K562 (cell line): ENCODE measurements at places on chromosomes 11 and 22.

DNA sequence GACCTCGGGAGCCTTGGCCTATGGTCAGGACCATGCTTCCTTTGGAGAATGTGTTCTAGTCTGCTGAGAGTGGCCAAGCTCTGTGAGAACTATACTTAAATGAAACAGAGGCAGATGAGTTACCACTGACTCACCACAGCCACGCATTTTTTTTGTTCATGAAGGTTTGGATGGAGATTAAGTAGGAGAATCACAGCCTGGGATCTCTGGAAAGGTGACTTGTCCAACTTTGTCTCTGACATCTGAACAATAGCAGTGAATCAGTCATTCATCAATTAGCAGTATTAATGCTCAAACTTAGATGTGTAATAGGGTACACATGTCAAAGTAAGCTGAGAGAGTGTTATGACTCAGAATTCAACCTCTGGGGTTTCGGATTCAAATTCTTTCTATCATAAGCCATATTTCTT is 100.7 kb upstream of the ANO3 start:
- no peak for DNase-seq

DNA sequence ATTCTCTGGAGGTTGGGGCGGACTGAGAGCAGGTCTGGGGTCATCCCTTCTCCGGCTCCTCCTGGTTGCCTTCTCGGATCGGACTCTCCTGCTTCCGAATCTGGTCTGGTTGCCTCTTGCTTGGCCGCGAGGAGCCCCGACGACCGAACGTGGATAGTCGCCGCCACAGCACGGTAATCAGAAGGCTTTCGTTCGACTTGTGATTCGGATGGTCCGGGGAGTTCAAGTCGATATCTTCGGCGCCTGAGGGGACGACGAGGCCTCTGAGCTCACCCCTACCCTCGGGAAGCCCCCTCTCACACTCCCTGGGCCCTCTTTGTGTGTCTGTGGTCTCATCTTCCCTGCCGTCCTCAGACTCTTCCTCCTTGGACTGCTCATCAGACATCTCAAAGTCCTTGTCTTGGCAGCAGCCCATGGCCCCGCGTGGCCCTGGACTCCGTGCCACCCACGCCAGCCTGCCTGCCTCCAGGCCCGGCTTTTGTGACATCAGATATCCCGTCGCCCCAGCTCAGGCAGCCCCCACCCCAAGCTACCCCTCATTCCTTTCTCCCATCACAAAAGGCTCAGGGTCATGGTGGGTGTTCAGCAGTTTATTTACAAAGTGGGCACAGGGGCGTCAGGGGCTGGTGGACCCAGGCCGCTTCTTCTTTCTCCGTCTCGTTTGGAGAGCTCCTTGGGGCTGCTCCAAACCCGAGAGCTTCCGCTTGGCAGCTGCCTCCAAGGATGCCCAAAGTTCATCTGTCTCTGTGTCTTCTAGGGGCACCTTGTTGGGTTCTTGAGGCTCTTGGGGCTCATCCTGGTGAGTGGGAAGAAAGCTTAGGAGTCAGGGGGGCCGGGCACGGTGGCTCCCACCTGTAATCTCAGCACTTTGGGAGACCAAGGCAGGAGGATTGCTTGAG is at the start of gene TEX54:
Gene TEX54 (minus strand): TSS at position 506 of the 899 bp plus-strand sequence.
- no peak for DNase-seq

DNA sequence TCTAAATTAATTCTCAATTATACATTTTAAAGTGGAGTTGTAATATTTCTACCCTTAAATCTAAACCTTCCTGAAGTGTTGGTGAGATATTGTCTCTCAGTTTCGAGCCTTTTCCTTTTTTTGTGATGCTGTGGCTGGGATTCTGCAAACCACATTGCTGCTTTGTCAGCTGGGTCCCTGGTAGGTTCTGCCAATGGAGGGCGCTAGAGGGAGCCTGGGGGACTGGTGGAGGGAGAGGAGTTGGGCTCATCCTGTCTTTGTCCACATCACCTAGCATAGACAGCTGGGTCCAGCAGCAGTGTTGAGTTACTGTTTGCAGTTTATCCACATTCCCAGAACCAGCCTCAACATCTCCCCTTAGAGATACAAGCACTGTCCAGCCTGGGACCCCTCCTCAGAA is 41.0 kb downstream of the TRAF6 start:
- DNase-seq, result peak; percentile 37

DNA sequence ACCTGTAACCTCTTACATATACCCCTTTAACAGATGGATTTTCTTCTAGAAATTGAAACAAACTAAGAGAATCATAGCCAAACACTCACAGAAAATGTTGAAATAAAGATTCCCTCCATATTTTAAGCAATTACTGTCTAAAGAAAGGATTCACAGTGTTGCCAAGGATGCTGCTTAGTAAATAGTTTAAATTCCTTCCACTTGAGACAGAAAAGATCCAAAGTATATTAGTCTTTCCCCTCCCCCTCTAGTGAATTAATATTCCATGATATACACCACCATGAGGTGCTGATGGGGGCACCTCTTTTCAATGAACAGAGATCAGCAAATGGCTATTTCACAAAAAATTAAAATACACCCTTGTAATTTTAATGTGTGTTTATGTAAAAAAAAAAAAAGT is 186.8 kb downstream of the SOX6 start:
- DNase-seq, result no peak

GRCh38 chr11:79121351-79121750 is 319.5 kb downstream of the TENM4 start:
- no peak for DNase-seq

DNA sequence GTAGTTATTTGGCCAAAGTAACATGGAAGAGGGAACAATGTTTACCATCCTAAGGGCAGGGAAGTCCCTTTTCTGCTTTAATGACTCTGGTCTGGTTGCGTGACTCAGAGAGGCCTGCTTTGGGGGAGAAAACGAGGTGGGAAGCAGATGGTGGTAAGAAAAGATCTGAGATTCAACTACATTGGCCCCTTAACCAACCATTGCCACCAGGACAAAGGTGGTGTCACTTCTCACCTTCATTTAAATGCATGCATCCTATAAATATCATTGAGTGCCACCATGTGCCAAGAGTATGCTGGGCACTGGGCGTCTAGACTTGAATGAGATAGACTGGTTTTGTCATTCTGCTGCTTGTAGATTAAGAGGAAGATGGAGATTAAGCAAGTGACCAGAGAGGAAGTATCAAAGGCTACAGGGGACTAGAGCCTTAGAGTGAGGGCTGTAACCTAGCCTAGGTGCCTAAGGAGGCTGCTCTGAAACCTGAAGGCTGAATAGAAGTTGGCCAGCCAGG is 3.6 kb upstream of the SORL1 start:
- no peak for DNase-seq

DNA sequence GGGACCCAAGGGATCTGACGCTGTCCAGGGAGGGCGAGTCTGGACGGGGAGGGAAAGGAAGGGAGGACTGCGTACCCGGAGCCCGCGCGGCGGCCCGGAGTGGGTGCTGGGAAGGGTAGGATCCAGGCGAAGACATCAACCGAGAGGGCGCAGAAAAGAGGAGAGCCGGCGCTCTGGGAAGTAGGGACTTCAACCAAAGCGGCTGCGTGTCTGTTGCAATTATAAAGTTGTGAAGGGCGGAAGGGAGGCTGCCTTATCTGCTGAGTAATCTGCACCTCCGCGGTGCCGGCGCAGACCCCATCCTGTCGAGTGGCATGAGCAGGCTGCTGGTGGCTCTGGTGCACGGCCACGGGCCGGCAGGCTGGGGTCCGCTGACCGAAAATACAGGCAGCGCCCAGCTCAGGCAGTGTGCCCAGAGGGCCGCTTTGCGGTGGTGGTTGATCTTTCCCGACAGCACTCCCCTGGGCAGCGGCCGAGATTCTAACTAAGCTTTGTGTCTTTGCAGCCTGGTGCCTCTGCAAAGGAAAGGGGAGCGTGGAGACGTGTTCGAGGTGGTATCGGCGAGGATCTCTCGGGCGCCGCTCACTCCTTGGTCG is 978 bp downstream of the C11orf87 start:
- DNase-seq, result no peak

DNA sequence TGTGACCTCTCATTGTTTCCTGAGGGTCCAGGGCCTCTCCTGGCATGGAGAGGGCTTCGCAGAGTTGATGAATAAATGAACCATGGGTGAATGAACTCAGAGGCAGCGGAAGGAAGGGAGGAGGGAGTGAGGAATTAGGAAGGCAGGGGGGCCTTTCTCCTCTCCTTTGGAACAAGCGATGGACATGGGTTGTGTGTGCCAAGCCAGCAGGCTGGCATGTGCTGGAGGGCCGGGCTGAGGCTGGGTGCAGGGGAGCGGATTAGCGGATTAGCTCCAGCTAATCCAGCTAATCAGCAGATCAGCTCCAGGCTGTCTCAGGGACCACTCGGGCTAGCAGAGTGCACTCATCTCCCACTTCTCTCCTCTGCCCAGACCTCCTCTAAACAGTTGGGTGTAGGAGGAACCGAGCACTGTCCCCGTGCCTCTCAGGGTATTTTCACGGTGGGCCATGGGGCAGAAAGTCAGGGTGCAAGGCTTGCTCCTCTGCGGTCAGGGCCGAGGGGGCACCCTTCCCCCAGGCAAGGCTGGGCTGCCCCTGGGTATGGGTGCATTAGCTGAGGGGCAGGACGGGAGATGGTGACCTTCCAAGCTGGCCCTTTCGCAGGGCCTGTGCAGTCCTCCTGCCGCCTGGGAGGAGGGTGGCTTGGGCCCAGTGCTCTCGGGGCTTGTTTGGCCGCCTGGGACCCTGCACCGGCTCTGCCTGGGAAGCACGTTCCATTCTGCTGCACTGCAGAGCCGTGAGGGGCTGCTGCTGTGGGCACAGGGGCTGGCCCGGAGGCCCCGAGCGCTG is 120.3 kb upstream of the B3GAT1 start:
- DNase-seq, result no peak

- no peak for DNase-seq
Observed at GRCh38 chr22:38080850-38081635, 2.9 kb downstream of the SLC16A8 start.

GRCh38 chr11:38867338-38867737 is 2269.3 kb upstream of the RAG2 start:
- DNase-seq, result no peak

GRCh38 chr11:36460220-36460619 is 49.9 kb downstream of the TRAF6 start:
- DNase-seq, result no peak

DNA sequence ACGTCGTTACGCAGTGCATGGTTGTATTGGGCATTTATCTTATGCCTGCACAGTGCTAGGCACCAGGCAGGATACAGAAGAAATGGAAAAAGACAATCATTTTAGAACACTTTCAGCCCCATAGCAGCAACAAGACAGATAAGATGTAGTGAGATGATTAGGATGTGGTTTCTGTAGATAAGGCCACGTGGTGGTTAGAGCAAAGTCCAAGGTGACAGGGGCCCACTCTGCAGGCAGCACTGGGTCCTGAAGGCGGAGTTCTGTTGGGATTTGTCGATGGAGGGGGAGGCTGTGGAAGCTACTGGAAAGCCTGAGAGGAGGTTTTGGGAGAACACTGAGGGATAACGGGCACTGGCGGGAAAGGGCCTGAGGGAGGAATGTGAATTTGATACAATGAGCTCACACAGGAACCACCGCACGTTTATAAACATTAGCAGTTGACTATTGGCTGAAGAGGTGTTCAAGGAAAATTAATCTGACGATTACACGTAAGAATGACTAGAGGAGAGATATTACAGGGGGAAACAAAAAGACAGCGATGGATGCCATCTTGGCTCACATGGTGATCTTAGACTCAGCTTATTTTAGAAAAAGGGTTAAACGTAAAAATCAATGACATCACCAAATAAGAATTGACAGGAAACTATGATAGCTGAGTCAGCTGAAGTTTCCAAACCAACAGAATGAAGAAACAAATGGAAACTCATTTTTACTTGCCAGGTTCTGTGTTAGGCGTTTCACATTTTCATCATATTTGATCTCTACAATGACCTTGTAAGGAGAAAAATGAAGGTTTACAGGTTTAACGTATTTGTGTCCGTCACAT is 551.0 kb downstream of the OPCML start:
- DNase-seq, result no peak

DNA sequence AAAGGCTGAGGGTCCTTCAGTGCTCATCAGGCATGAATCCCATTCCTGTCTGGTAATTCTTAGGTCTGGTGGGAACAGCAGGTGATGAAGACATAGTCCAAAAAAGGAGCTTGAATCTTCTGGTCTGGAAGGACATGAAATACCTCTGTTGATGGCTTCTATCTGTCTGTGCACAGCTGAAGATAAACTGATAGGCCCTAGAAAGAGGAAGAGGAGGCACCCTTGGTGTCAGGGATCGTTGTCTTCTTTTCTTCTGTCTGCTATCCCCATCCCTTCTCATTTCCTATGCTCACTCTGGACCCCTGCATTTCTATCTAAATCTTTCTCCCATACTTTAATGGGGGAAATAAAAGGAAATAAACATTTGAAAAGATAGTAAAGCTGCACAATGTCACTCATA is 9.4 kb downstream of the AGBL2 start:
- DNase-seq, result peak; percentile 21

DNA sequence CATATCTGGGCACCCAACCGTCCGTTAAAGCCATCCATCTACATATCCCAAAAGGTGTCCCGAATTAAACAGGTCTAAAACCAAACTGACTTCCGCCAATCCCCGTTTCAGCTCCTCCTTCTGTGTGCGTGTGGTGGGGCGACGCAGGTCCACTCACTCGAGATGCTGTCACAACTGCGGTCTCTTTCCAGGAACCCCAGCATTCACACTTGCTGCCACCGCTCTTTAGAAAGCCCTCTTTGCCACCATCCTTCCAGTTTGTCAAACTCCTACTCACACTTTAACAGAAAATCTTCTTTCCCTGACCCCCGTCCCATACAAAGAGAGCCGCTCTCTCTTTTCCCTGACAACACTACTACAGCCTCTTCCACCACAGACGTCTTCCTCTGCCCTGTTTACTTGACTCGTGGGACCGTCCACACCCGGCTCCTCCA is 467 bp downstream of the ESS2 start:
- peak; percentile 81 for DNase-seq

GRCh38 chr11:128499613-128500253 is 87.6 kb downstream of the ETS1 start:
- no peak for DNase-seq

DNA sequence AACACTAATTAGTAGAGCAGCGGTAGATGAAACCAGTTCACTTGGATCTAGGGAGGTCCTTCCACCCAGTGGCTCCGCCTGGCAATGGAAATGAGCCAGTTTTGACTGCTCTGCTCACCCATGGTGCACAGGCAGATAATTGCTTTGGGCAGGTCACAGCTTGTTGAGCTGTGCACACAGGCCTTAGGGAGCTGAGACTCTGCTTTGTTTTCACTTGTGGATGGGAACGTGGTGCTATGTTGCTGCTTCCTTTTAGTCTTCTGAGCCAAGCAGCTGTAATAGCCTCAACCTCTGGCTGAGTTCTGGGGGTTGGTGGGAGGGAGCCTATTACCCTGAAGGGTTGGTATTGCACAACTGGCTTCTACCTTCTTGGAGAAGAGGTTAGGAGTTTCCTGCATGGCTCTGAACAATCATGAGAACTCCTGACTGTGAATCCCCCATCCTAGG is 262.3 kb upstream of the MTNR1B start:
- no peak for DNase-seq

- DNase-seq, result no peak
Observed at GRCh38 chr22:47188261-47189055, 426.0 kb downstream of the TBC1D22A start.

GRCh38 chr11:7261578-7261977 is 9.9 kb downstream of the SYT9 start:
- DNase-seq, result no peak

GRCh38 chr11:126636911-126637794 is 281.7 kb downstream of the ST3GAL4 start:
- no peak for DNase-seq

GRCh38 chr11:111814557-111815320 is 48.5 kb upstream of the PPP2R1B start:
- no peak for DNase-seq
